ENCODE measurements at places on chromosomes 3 and 15.

- DNase-seq, result peak; percentile 44
Measured at GRCh38 chr15:40320931-40321371, 2.5 kb upstream of the INAFM2 start.

GRCh38 chr15:39582286-39582976, 1.6 kb downstream of the THBS1 start:
- no peak for DNase-seq

DNA sequence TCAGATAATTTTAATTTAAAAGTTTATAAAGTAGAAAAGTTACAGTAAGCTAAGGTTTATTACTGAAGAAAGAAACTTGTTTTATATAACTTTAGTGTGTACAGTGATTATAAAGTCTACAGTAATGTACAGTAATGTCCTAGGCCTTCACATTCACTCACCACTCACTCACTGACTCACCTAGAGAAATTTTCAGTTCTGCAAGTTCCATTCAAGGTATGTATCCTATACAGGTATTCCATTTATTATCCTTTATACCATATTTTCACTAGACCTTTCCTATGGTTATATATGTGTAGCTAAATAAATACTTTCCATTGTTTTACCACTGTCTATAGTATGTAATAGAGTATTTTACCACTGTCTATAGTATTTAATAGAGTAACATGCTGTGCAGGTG, 33.2 kb upstream of the MME start:
- DNase-seq, result no peak

- no peak for DNase-seq
Measured at GRCh38 chr3:112649478-112649735, 8.5 kb upstream of the CCDC80 start.

GRCh38 chr15:56165234-56165633, 78.4 kb downstream of the RFX7 start:
- no peak for DNase-seq

DNA sequence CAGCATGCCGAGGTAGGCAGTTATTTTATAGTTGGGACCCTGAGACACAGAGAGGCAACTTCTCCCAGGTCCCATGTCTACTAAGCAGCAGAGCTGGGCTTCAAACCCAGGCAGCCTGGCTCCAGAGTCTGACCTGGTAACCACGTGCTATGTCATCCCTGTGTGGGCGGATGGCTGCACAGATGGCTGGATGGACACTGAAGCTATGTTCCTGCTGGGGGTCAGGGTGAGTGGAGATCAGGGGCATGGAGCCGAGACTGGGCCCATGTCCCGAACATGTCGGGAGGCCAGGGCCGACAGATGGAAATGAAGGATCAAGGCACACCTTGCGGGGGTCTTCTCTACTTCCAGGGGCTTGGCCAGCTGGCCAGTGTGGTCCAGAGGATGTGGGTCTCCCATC, 9.3 kb upstream of the FBLN2 start:
- DNase-seq, result no peak

GRCh38 chr3:43370293-43370980, 84.1 kb downstream of the SNRK start:
- no peak for DNase-seq

GRCh38 chr3:141426404-141427034, 58.2 kb downstream of the ZBTB38 start:
- DNase-seq, result no peak

DNA sequence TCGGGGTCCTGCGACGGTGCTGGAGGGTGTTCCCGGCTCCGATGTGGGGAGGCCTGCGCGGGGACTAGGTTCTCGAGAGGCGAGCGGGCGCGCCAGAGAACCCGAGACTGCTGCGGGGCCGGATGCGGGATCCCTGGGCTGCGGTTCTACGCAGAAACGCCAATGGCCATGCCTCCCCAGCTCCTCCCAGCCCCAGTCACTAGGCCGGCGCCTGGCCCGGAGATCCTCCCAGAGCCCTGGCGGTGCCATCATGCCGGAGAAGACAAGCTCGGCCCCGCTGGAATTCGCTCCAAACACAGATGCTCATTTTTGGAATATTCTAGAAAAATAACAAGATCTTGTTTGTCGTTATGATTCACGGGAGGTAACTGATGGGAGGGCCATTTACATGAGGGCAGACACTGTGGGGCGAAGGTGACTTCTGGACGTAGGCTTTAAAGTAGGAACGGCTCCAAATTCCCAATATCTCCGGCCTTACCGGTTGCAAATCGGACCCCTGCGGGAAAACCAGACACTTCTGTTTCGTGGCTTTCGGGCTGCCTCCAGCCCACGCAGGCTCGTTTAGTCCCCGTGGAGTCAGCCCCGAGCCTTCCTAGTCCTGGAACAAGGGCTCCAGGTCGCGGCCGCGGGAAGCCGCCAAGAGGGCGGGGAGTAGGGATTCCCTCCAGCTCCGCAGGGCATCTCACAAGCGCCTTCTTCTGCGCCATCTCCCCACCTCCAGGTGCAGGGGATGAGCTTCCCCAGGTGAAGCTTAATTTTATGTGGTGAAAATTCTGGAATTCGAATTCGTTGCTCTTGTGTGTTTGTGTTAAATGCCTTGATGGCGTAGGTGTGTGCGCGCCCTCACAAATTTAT, 74.8 kb upstream of the POLG start:
- DNase-seq, result no peak

GRCh38 chr15:35698331-35698730, 152.4 kb upstream of the DPH6 start:
- DNase-seq, result no peak

GRCh38 chr3:47932421-47932820, 83.8 kb downstream of the MAP4 start:
- no peak for DNase-seq
